Thyroid gland (tissue), 4 donors: ENCODE measurements at places on chromosomes 4 and X. TPM values are rescaled to one million over a fixed set of nuclear protein-coding genes. Genes with fewer than 3 reads are reported as not detected.

- peaks cover 16% of the 10 kb centered on the region for H3K4me1 ChIP-seq
- H3K27me3 ChIP-seq, result no peaks in the 10 kb centered on the region
- no peaks in the 10 kb centered on the region for H3K36me3 ChIP-seq
- H3K27ac ChIP-seq, result peak overlapping the region; percentile 39
- no peak for DNase-seq
Measured at GRCh38 chr4:128716338-128716737, 93.2 kb upstream of the JADE1 start.

GRCh38 chr4:8613421-8614364, 21.1 kb downstream of the CPZ start:
- H3K36me3 ChIP-seq, result no peaks in the 10 kb centered on the region
- H3K27ac ChIP-seq, result no peak overlapping the region
- H3K4me1 ChIP-seq, result no peaks in the 10 kb centered on the region
- DNase-seq, result no peak

XAGE2 gene
- not detected for total RNA-seq

DNA sequence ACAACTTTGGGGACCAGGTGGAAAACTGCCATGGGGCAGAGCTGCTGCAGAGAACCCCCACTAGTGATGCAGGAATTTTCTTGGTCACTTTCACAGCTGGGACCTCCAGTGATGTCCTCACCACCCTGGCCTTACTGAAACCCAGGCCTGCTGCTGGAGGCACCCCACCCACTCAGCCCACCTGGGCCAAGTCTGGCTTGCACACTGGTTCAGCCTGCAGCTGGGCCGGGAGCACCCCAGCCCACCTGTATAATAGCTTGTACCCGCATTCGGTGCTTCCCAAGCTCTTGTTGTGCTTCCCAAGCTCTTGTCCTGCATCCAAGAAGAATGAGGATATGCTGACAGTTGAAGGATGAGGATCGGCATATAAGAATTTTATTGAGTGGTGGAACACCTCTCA, 86.4 kb upstream of the ZMAT1 start:
- no peaks in the 10 kb centered on the region for H3K36me3 ChIP-seq
- DNase-seq, result no peak
- no peak overlapping the region for H3K4me3 ChIP-seq
- no peaks in the 10 kb centered on the region for H3K27me3 ChIP-seq
- no peaks in the 10 kb centered on the region for H3K4me1 ChIP-seq
- no peak overlapping the region for H3K27ac ChIP-seq

MAGEA9B gene
- total RNA-seq, result not detected

AMTN gene
- total RNA-seq, result not detected

GRCh38 chr4:55321707-55322264, 24.3 kb upstream of the SRD5A3 start:
- no peaks in the 10 kb centered on the region for H3K4me1 ChIP-seq
- no peaks in the 10 kb centered on the region for H3K36me3 ChIP-seq
- H3K27me3 ChIP-seq, result no peaks in the 10 kb centered on the region
- no peak overlapping the region for H3K27ac ChIP-seq

CT45A2 gene
- not detected for total RNA-seq

PPP1R3F gene
- total RNA-seq, result 7.7 TPM

- no peaks in the 10 kb centered on the region for H3K4me1 ChIP-seq
- no peaks in the 10 kb centered on the region for H3K36me3 ChIP-seq
- no peak for DNase-seq
- no peak overlapping the region for H3K27ac ChIP-seq
Measured at GRCh38 chr4:139593091-139593564, 37.1 kb upstream of the SETD7 start.

DDX53 gene
- not detected for total RNA-seq

- H3K27me3 ChIP-seq, result no peaks in the 10 kb centered on the region
- DNase-seq, result peak; percentile 81
- no peaks in the 10 kb centered on the region for H3K36me3 ChIP-seq
Measured at GRCh38 chrX:10620121-10620699, at the start of gene MID1. Gene MID1 (minus strand): TSS chrX:10620585. CDS start chrX:10567547, 53,038 bp downstream.
